Activated CD4-positive, alpha-beta memory T cell treated with anti-CD3 and anti-CD28 coated beads for 36 hours (primary cell): ENCODE measurements at places on chromosomes 6 and 20. TPM values are rescaled to one million over a fixed set of nuclear protein-coding genes. Genes with fewer than 3 reads are reported as not detected.

CDC25B gene
- total RNA-seq: 120 TPM

CD164 gene
- total RNA-seq: 223 TPM

DNA sequence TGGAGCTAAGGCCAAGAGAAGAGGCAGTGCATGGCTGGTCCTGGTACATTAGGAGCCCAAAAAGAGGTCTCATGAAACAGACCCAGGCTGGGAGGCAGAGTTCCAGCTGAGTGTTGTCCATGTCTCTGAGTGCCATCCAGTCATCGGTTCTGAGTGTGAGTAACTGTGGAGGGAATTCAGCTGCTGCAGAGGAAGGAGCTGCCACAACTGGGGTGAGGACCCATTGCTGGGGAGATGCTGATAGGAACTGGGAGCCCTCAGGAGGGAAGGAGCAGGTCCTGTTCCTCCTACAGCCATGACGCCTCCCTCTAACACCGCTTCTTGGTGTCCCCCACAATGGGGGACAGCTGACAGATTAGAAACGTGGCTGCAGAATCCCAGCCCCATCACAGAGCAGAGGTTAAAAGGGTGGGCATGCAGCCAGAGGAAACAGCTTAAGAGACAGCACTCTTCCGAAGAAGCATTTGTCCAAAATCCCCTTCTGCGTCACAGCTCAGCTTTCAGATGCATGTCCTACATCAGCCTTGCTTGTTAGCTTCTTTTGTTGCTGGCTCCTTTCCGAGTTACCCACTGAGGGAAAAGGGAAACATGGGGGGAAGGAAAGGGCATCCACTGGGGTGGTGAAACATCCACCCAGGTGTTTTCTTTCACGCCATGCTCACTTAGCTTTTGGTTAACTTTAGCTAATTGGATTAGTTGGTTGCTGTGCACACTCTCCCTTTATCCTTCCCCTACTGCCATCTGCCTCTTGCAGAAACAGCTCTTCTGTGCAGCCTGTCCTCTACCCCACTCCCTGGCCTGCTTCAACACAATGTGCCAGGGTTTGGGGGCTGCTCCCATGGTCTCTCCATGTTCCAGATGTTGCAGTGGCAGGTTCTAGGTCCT is 239.2 kb downstream of the SYNDIG1 start:
- H3K27me3 ChIP-seq: peaks cover 7% of the 10 kb centered on the region
- no peak overlapping the region for H3K27ac ChIP-seq
- H3K36me3 ChIP-seq: no peaks in the 10 kb centered on the region
- no peak overlapping the region for H3K4me3 ChIP-seq

GRCh38 chr6:7264686-7265384 is 48.2 kb downstream of the SSR1 start:
- no peaks in the 10 kb centered on the region for H3K36me3 ChIP-seq
- H3K4me1 ChIP-seq: peaks cover 16% of the 10 kb centered on the region
- no peak for DNase-seq
- no peak overlapping the region for H3K27ac ChIP-seq

- H3K27me3 ChIP-seq: peaks cover 2% of the 10 kb centered on the region
- H3K27ac ChIP-seq: no peak overlapping the region
- H3K4me1 ChIP-seq: no peaks in the 10 kb centered on the region
- no peak overlapping the region for H3K4me3 ChIP-seq
- no peaks in the 10 kb centered on the region for H3K36me3 ChIP-seq
These were observed 54.1 kb downstream of the VEGFA start for GRCh38 chr6:43823879-43824702.

DNA sequence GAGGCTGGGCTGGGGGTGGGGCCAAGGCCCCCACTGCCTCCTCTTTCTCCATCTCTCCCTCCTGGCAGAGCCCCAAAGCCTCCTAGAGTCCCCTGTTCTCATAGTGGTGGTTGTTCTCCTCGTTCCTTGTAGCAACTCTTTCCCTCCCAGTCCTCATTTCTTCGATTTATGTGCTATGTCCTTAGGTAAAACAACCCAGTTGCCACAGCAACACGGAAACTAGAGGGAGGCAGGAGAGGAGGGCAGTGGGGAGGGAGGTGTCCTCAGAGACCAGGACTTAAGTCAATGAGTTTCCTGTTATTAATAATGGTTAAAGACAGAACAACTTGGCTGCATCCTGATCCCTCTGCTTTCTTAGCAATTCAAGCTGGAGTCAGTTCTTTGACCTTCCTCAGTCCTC is 161.0 kb downstream of the INSM1 start:
- no peaks in the 10 kb centered on the region for H3K27me3 ChIP-seq
- DNase-seq: no peak
- no peak overlapping the region for H3K4me3 ChIP-seq
- H3K27ac ChIP-seq: no peak overlapping the region
- peaks cover 12% of the 10 kb centered on the region for H3K36me3 ChIP-seq
